GM19239 (cell line): ENCODE measurements at places on chromosomes 12 and 14.

- peak; percentile 12 for DNase-seq
Observed at GRCh38 chr14:21264025-21264801, 5.0 kb downstream of the HNRNPC start.

GRCh38 chr12:80161612-80162011 lies 62.3 kb downstream of the OTOGL start:
- DNase-seq = no peak

DNA sequence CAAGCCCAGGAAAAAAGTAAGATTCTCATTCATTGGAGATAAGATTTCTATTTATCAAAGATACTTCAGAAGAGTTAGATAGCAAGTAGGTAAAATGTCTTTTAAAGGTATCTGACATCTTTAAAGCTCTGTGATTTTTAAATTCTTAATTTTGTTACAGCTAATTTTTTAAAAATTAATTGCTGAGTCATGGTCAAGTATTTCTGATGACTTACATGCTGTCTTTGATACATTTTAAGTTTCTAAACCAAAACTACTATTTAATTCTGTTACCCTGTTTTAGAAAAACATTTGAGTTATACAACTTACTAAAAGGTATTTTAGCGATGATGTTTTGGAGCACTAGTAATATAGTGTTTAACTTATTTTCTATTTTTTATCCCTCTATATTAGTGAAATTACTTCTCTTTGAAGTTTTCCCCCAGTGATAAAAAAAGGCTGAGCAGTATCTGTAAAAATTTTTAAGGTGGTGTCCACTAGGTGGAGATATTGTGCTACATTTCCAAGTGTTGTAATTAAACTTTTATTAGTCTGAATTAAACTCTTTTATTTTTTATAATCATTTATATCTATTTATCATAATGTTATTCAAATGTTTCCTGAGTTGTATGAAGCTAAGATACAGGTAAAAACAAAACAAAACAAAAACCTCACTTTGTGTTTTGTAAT lies 11.5 kb downstream of the ALG10 start:
- DNase-seq = no peak

DNA sequence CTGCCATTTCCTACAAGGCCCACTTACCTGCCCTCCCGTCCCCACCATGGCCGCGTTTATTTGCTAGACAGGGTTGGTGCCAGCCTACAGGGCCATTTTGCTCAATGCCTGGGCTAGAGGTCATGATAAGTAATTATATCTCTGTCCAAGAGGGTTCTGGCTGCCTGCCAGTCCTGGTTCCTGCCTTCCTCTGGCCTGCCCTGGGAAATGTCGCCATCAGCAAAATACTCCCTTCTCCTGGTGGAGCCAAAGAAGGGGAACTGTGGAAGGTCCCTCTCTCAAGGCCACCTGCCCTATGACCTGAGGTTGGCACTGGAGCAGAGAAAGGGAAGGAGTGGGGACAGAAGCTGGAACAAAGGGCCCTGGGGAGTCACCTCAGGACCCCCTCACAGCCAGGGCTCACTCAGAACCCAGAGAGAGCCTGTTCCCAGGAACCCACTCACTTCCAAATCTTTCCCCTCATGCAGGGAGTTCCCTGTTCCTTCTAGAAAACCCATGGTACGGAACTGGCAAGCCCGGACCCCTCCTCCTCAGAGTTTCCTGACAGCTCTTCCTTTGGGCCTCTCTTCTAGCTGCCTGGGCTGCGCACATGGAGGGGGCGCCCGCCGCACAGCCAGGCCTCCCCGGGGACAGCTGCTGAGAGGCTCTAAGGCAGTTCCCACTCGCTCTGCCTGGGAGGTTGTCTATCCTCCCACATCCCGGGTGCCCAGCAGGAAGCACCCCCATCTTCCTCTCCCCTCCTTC lies 280.5 kb downstream of the DPF3 start:
- DNase-seq = no peak
